GM12878 (cell line): ENCODE measurements at places on chromosomes 3 and 15.

GRCh38 chr3:37458162-37459120 lies 284.1 kb upstream of the LRRFIP2 start:
- DNase-seq, result no peak

DNA sequence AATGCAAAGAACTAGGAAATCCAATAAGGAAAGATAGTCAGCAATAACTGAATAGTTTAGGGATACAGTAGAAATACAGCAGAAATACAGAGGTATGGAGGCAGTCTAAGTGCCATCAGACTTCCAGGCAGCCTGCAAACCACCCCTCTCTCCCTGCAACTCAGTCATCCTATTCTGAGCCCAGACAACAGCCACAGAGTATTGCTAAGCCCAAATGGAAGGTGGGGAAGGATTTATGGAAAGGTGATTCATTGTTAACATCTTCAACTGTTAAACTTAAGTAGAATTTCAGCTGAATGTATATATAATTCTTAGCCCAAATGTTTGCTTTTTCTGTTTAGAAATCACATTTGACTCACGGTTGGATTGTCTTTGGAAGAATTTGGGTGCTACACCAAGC lies 300.4 kb downstream of the RBMS3 start:
- DNase-seq, result no peak

GRCh38 chr3:20405744-20406143 lies 219.7 kb upstream of the SGO1 start:
- DNase-seq, result no peak

- DNase-seq, result peak; percentile 26
Measured at GRCh38 chr3:88031642-88032077, 27.1 kb downstream of the CGGBP1 start.

DNA sequence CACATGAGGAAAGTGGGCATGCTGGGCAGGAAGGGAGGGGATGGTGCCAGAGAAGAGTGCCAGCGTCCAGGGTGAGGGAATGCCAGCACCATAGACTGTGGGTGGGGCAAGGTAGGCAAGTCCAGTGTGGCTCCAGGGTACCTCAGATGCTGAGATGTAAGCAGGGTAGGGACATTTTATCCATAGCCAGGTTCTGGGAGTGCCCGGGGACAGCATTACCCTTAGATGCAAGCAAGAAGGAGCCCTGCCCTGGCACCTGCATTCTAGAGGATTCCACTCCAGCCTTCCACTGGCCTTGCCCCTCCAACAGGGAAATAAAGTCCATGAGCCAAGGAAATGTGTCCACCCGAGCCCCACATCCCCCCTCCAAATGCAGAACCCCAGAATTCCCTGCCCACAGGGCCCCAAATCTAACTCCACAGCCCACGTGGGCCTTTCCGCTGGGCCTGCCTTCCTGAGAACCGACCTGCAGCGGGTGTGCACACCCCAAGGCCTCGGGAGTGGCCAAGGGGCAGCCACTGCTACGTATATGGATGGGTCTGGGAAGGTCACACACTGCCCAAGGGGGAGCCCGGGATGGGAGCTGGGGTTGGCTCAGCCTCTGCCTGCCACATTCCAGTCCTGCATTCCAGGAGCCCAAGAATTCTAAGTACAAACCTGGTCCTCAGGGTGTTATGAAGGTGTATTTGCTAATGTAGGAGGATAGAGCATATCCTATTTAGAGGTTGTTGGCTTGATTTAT lies 20.3 kb upstream of the CYP11A1 start:
- no peak for DNase-seq

GRCh38 chr15:75994220-75994619 lies 18.0 kb downstream of the NRG4 start:
- DNase-seq, result no peak

DNA sequence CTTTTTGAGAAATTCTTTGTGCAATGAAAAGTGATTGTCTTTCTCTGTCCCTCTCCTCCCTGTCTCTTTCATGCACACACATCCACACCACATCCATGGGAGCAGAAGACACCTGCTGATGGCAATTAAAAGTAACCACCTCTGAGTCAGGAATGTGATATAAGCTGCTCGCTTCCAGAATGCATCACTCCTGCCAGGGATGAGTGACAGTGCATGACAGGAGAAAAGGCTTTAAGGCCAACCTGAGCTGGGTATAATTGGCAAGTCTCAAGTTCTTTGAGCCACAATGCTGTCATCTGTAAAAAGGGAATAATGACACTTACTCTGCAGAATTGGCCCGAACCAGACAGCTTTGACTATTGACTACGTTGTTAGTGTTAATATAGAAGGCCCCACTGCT lies 59.6 kb downstream of the UBP1 start:
- DNase-seq, result no peak

- DNase-seq, result no peak
Measured at GRCh38 chr3:42732196-42732828, 29.7 kb upstream of the HHATL start.

GRCh38 chr15:89808160-89808870 lies 6.3 kb downstream of the ANPEP start:
- DNase-seq, result no peak

DNA sequence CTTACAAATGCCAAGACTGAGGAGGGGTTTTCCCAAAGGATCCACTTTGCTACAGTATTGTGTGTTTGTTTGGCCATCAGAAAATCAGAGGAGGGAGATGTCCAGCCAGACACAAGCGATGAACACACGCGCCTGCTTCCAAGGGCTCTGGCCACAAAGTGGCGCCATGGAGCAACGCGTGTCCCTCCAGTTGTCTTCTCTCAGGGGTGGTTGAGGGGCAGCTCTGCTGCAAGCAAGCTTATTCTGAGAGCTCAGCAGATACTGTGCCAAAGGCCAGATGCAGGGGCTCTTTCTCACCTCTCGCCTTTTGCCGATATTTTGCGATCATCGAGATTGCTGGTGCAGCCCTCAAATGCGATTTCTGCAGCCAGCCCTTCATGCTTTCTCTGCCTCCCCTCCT lies 88.9 kb upstream of the OSBPL11 start:
- no peak for DNase-seq

GRCh38 chr3:16055606-16056211 lies 118.8 kb upstream of the GALNT15 start:
- no peak for DNase-seq

- DNase-seq, result peak; percentile 74
Measured at GRCh38 chr15:38085114-38085513, 150.7 kb downstream of the TMCO5A start.
